ENCODE measurements at places on chromosomes 3 and 15. TPM values are rescaled to one million over a fixed set of nuclear protein-coding genes. Genes with fewer than 3 reads are reported as not detected.

The CDC25A gene
- 15.9 TPM for total RNA-seq

The CCR9 gene
- not detected for total RNA-seq

The WDR73 gene
- total RNA-seq = 30.4 TPM

The CSTA gene
- total RNA-seq = 1.1 TPM

The ZIC4 gene
- not detected for total RNA-seq

The TLR9 gene
- under 0.01 TPM for total RNA-seq

The CYP19A1 gene
- total RNA-seq = 0.12 TPM

The MAGI1 gene
- 19.6 TPM for total RNA-seq

The TGM4 gene
- not detected for total RNA-seq

The SCAMP5 gene
- total RNA-seq = 0.44 TPM

The BCHE gene
- total RNA-seq = 13.4 TPM

The SLC22A14 gene
- not detected for total RNA-seq

The CLDND1 gene
- 117 TPM for total RNA-seq

The SLC12A1 gene
- not detected for total RNA-seq

The RPL14 gene
- total RNA-seq = 331 TPM

The RAB43 gene
- 13.2 TPM for total RNA-seq

The GHSR gene
- not detected for total RNA-seq

The P2RY1 gene
- total RNA-seq = 1.1 TPM

The GALNT15 gene
- total RNA-seq = 3.4 TPM

The HIGD2B gene
- not detected for total RNA-seq

The RAB7A gene
- total RNA-seq = 45.2 TPM

The SLC24A5 gene
- not detected for total RNA-seq

The CSPG4 gene
- 122 TPM for total RNA-seq

The GADL1 gene
- total RNA-seq = under 0.01 TPM

The GPR171 gene
- not detected for total RNA-seq

The CRYGS gene
- total RNA-seq = 2.1 TPM

The SAMMSON gene
- 0.25 TPM for total RNA-seq

The UPK1B gene
- total RNA-seq = not detected

The CNTN3 gene
- 5.0 TPM for total RNA-seq

The RETNLB gene
- not detected for total RNA-seq

The IL17RE gene
- 2.0 TPM for total RNA-seq

The SLC28A1 gene
- total RNA-seq = 0.12 TPM

The RNU5B-1 gene
- total RNA-seq = not detected

All from uterine smooth muscle cell (primary cell).